ENCODE measurements at places on chromosomes 13 and 19.
A peak's percentile ranks its signal among the peaks of the same experiment; 100 is the strongest.

DNA sequence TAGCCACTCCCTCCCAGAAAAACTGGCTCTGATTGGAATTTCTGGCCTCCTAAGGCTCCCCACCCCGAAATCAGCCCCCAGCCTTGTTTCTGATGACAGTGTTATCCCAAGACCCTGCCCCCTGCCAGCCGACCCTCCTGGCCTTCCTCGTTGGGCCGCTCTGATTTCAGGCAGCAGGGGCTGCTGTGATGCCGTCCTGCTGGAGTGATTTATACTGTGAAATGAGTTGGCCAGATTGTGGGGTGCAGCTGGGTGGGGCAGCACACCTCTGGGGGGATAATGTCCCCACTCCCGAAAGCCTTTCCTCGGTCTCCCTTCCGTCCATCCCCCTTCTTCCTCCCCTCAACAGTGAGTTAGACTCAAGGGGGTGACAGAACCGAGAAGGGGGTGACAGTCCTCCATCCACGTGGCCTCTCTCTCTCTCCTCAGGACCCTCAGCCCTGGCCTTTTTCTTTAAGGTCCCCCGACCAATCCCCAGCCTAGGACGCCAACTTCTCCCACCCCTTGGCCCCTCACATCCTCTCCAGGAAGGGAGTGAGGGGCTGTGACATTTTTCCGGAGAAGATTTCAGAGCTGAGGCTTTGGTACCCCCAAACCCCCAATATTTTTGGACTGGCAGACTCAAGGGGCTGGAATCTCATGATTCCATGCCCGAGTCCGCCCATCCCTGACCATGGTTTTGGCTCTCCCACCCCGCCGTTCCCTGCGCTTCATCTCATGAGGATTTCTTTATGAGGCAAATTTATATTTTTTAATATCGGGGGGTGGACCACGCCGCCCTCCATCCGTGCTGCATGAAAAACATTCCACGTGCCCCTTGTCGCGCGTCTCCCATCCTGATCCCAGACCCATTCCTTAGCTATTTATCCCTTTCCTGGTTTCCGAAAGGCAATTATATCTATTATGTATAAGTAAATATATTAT, 6.1 kb downstream of the FOSB start:
- DNase-seq: peak; percentile 55

DNA sequence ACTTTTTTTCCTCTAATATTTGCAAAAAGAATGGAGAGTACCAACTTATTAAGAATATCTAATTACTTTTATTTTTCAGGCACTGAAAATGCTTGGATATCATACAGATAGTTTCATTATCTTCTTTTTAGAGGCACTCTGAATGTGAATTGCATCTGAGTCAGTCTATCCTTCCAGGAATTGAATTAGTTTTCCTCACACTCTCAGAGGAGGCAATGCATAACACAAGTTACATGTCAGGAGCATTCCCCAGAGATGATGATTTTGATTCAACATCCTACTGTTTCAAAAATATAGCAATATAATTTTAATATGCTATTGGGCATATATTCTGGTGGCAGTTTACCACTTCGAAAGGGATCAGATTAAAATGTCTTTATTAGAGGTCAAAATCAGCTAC, 1315.4 kb downstream of the PCDH9 start:
- no peak for DNase-seq

- no peak for DNase-seq
Observed at GRCh38 chr19:41366089-41366488, 2.1 kb upstream of the B9D2 start.

GRCh38 chr13:37290716-37291505, 185.4 kb upstream of the CSNK1A1L start:
- no peak for DNase-seq

GRCh38 chr13:111492341-111492950, 172.0 kb downstream of the TEX29 start:
- DNase-seq: no peak

DNA sequence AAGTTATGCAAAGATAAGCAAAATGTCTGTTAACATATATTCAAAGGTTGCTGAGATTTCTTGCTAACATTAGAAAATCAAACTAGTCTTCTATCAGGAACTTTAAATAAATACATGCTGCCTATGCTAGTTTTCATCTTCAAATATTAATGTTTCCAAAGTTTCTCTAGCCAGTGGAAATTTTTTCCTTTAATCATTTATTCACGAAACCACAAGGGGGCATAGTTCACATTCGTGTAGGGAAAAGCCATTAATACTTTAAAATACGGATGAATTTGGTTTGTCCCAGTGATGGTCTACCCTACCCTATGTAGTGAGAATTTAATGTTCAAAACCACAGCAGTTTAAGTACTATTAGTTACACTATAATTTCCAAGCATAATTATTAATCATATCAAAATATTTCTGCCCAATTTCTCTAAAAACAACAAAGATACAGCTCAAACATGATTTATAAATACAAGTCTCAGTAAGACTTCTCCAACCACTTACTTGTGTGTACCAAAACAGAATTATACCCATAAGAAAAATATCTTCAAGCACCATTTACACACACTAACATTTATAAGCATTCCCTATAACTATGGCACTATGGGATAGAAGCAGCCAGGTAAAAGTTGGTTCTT, 16.2 kb downstream of the NUFIP1 start:
- DNase-seq: peak; percentile 3

DNA sequence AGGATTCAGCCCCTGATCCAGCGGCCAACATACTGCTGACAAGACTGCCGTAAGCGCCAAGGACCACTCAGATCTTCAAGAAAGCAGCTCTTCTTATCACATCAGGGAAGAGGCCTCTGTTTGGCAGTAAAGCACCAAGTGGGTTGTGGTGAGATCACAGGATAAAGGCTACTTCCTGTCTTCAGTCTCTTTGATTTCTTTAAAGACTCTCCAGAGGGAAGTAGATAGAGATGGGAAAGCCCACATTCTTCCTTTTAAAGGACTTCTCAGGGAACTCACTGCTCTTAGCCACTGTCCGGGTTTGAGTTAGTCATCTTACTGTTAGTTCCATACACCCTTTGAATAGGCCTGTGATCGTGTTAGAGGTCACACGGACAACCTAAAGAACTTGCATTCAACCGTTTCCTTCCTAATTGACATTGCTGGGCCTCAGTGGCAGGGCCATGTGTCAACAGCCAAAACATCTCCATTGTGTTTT, 47.2 kb upstream of the POMP start:
- DNase-seq: peak; percentile 49

GRCh38 chr13:78680115-78680561, 21.2 kb upstream of the OBI1 start:
- no peak for DNase-seq

DNA sequence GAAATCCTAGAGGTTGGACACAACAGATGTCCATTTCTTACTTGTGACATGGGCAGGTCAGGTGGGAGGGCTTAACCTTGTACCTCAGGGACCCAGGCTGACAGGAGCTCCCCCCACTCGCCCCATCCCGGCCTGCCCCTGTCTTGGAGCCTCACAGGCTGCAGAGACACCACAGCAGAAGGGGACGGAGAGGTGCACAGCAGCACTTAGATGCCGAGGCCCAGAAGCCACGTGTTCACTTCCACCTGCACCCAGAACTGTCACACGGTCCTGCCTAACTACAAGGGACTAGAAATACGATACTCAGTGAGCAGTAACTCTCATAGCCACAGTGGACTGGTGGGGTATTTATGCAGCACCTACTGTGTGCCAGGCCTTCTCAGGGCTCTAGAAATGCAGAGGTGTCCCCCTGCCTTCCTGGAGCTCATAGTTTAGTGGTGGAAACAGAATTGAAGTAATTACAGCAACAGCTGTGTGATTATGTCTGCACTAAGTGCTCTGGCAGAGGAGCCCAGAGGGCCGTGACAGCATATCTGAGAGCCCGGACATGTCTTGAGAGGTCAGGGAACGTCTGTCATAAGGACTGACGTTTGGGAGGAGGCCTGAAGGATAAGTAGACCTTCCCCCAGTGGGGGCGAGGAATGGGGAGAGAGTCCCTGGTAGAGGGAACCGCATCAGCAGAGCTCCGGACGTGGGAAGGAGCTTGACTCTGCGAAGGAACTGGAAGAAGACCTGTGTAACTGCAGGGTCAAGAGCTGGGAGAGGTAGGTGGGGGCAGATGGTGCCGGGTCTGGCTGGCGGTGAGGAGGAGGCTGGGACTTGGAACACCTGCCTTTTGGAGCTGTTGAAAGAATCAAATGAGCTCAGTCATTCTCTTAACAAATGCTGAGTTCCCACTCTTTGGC, 130.0 kb downstream of the SIPA1L3 start:
- DNase-seq: no peak

DNA sequence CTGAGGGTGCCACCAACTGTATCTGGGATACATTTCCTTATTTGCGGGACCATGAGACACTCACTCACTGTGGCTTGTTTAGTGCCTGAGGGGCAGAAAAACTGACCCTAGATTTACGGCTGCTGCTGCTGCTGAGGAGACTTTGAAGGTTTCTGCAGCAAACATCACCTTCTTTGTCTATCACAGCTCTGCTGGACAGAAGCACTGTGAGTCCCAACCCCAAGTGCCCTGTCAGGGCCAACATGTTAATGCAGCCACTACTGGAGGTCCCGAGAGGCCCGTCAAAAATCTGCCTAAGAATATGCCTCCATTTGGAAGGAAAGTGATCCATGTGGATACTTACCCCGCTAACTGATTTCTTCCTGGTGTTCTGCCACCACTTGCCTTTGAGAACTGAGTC, 37.3 kb upstream of the UBL3 start:
- DNase-seq: no peak

- DNase-seq: no peak
Observed at GRCh38 chr13:104318121-104318520, 1251.9 kb upstream of the SLC10A2 start.

- DNase-seq: no peak
Observed at GRCh38 chr13:74465271-74465670, 331.1 kb upstream of the KLF12 start.

- no peak for DNase-seq
Observed at GRCh38 chr13:79684371-79684770, 203.4 kb downstream of the NDFIP2 start.

GRCh38 chr19:39370735-39371134, 20.2 kb downstream of the PAF1 start:
- DNase-seq: no peak

- no peak for DNase-seq
Observed at GRCh38 chr13:111937777-111938311, 129.1 kb upstream of the SOX1 start.

DNA sequence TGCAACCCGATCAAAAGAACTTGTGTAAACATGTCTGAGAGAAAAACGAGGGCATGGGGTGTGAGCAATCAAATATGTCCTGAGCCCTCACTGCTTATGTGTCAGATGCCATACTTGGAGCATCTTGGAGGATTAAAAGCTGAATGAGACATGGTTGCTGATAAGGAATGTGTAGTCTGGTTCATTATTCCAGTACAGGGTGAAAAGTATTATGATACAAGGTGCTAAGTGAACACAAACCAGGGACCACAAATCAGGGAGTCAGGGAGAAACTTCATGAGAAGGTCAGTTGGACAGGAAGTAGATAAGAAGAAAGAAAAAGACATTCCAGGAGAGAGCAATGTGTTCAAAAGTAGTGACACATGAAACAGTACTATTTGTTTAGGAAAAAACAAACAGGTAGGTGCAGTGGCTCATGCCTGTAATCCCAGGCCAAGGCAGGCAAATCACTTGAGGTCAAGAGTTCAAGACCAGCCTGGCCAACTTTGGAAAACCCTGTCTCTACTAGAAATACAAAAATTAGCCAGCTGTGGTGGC, 2.0 kb upstream of the RCBTB1 start:
- no peak for DNase-seq

GRCh38 chr13:92838786-92839185, 387.8 kb upstream of the GPC6 start:
- DNase-seq: no peak

GRCh38 chr19:48428670-48429069, 17.1 kb upstream of the GRWD1 start:
- no peak for DNase-seq

DNA sequence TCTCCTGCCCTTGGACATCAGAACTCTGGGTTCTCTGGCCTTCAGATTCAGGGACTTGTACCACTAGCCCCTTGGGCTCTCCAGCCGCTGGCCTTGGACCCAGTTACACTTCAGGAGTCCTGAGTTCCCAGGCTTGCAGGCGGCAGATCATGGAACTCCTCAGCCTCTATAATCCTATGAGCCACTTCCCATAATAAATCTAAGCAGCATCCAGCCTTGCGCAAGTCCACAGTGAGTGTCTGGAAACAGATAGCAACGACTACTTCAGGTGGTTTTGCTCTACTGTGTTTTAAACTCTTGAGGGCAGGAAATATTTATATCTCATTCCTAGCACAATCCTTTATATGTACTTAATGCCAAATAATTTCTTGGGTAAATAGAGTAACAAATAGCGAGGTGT, 92.3 kb downstream of the COL4A1 start:
- DNase-seq: no peak

GRCh38 chr13:86425170-86425815, 626.1 kb upstream of the SLITRK6 start:
- no peak for DNase-seq

GRCh38 chr19:6773323-6773931, 919 bp downstream of the VAV1 start:
- DNase-seq: peak; percentile 30

DNA sequence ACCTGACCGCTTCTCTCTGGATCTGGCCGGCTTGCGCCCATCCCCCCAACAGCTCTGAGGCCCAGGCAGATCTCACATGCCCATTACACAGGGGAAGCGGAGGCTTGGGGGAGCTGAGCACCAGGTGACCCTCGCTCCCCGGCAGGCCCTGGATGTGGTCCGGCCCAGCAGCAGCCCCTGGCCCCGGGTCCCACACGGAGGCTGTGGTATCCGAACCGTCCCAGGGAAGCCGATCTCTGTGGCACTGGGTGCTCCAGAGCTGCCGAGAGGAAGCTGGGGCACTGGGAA, 27.7 kb downstream of the SBNO2 start:
- no peak for DNase-seq

DNA sequence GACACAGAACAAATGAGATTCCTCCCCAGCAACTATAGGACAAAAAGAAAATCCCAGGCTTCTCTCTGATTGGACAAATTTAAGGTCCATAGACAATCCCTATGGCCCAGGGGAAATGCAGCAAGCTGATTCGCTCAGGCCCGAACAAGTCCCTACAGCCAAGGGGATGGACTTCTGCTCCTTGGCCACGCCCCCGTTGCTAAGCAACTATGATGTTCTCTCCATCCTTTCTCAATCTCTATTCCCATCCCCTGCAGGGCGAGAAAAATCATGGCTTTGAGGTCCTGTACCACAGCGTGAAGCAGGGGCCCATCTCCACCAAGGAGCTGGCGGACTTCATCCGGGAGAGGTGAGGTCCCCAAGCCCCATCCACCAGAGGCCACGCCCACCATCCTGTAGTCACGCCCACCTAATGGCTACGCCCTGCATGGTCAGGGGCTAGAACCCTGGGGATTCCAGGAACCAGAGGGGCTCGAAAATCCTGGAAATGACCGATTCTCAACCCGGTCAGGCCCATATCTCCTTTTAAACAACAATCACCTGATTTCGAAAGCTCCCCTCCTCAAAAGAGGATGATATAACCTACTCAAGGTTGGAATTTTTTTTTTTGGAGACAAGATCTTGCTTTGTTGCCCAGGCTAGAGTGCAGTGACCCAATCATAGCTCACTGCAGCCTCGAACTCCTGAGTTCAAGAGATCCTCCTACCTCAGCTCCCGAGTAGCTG, 11.4 kb downstream of the FCHO1 start:
- no peak for DNase-seq

All from central memory CD4-positive, alpha-beta T cell (primary cell).